ENCODE measurements at places on chromosomes 13 and 19. TPM values are rescaled to one million over a fixed set of nuclear protein-coding genes. Genes with fewer than 3 reads are reported as not detected.

DNA sequence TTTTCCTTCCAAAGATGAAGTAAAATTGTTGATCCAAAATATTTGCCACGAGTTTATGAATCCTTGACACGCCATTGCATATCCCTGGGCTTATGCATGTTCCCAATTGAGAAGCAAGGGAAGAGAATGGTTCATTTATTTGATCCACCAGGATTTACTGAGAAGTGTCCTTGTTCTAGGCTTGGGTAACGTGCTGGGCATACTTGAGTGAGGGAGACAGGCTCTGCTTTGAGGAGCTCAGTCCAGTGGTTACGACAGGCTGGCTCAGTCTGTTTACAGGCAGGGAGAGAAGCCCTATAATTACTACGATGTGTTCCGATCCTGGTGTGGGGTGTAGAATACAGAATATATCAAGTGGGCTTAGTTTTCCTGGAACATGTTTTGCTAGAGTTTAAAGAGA lies 6.3 kb upstream of the PNMA8C start:
- no peak for DNase-seq

DNA sequence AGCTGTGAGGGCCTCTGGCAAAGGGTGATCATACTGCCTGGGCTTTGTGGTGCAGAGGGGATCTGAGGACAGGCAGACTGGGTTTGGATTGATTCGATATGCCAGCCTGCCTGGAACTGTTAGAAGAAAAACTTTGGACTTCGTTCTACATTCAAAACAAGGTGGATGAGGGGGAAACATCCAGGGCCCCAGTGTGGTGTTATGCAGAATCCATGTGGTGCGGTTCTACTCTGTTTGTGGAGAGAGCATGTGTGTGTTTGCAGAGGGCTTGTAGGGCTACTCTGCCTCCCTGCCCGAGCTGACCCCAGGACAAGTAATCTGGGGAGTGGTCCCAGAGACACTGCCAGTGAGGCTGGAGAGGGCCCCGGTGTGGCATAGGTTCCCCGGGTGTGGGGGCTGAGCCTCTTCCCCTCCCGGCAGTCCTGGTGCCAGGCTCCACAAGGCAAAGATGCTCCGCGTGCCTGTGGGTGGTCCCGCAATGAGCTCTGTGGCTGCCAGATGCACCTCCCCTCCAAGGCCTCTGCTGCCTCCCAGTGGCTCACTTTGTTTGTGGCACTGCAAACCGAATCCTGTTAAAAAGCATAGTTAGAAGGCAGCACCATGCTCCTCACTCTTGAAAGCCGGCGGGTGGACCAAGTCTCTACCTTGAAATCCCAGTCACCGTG lies 22.3 kb upstream of the TFDP1 start:
- peak; percentile 73 for DNase-seq

GRCh38 chr13:63690672-63691071 lies 2275.0 kb upstream of the PCDH20 start:
- DNase-seq, result no peak

GRCh38 chr19:3585301-3586126 lies at the start of gene GIPC3:
Gene GIPC3, plus strand, starts transcription at chr19:3585478. Its CDS starts 120 bp downstream, at chr19:3585598.
- no peak for DNase-seq

- DNase-seq, result no peak
These were observed 520.1 kb upstream of the NBEA start for GRCh38 chr13:34421858-34422475.

DNA sequence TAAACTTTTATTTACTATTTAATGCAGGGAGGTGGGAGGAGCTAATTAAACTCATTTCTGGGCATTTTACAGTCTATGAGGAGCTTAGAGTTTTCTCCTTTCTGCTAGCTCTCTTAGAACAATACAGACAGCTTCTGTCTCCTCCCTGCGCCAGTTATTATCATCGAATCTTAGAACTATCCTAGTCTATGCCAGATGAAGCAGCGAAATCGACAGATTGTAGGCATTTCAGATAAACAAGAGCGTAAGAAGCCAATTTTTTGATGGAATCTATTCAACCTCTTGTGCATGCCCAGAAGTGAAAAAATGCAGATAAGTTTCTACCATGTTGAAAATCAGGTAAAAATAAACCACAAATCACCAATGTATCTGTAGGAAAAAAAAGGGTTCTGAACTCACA lies 297.1 kb downstream of the KLF12 start:
- DNase-seq, result no peak

DNA sequence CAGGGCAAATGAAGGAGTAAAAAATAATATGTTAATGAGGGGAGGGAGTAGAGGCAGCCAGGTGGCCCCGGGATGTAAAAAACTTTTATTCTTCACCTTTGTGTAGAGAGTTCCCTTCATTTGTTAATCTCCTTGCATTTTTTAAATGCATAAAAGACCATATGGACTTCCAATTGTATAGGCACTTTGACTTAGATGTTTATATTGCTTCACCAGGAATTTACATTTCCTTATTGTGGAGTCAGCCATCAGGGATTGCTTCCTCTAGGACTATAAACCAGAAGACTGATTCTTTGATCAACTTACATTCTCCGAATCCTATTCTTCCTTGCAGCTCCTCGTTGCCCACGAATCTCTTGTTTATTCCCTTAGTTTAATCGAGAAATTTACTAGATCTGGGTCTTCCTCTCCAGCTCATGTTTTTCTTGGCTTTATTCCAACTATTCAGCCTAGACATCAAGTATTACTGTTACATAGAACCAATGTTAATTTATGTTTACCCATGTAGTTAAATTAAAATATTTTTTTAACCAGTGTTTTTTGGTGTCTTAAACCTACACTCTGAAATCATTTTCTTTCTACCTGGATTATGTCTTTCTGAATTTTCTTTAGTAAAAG lies 1187.0 kb upstream of the SLC10A2 start:
- peak; percentile 4 for DNase-seq

- peak; percentile 43 for DNase-seq
These were observed 4.0 kb downstream of the PTBP1 start for GRCh38 chr19:801030-801860.

GRCh38 chr13:114136576-114136975 lies 4.2 kb upstream of the RASA3 start:
- DNase-seq, result no peak

- no peak for DNase-seq
These were observed 6.6 kb upstream of the PDX1 start for GRCh38 chr13:27913160-27913559.

GRCh38 chr13:98490866-98491265 lies 86.0 kb downstream of the STK24 start:
- no peak for DNase-seq

DNA sequence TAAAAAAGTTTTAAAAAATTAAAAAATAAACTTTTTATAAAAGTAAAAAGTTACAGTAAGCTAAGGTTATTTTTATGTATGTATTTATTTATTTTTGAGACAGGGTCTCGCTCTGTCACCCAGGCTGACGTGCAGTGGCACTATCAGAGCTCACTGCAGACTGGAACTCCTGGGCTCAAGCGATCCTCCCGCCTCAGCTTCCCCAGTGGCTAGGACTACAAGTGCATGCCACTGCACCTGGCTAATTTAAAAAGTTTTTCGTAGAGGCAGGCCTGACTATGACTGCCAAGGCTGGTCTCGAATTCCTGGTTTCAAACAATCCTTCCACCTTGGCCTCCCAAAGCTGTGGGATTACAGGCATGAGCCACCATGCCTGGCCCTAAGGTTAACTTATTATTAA lies 64.1 kb downstream of the CDADC1 start:
- no peak for DNase-seq

DNA sequence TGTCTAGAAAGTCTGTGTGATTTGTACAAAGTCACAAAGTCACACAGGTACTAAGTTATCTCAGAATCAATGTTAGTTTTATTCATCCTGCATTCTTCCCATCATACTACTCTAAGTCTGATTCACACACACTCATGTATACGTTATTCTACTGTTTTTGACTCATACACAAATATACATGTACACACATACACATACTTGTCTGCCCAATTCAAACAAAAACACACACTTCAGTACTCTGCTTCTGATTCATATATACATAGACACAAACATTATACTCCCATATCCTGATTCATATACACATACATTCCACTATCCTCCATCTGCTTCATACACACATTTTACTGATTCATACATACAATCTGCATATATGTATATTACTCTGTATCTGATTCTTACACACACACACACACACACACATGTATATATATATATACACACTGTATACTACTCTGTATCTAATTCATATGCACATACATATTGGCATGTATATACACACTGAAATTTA lies 69.3 kb downstream of the KLF12 start:
- DNase-seq, result no peak

DNA sequence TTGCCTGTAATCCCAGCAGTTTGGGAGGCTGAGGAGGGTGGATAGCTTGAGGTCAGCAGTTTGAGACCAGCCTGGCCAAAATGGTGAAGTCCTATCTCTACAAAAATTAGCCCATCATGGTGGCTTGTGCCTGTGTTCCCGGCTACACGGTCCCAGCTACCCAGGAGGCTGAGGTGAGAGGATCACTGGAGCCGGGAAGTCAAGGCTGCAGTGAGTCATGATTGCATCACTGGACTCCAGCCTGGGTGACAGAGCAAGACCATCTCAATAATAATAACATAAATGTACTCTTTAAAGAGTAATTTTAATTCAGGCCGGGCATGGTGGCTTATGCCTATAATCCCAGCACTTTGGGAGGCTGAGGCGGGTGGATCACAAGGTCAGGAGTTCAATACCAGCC lies 38.7 kb downstream of the SKA3 start:
- peak; percentile 37 for DNase-seq

GRCh38 chr19:15469513-15470297 lies 5.4 kb upstream of the RASAL3 start:
- no peak for DNase-seq

GRCh38 chr13:43221611-43222010 lies 198.2 kb downstream of the DNAJC15 start:
- no peak for DNase-seq

GRCh38 chr19:5484398-5485285 lies 29.4 kb downstream of the ZNRF4 start:
- DNase-seq, result peak; percentile 9

GRCh38 chr19:50187937-50188336 lies 15.5 kb upstream of the MYH14 start:
- no peak for DNase-seq

DNA sequence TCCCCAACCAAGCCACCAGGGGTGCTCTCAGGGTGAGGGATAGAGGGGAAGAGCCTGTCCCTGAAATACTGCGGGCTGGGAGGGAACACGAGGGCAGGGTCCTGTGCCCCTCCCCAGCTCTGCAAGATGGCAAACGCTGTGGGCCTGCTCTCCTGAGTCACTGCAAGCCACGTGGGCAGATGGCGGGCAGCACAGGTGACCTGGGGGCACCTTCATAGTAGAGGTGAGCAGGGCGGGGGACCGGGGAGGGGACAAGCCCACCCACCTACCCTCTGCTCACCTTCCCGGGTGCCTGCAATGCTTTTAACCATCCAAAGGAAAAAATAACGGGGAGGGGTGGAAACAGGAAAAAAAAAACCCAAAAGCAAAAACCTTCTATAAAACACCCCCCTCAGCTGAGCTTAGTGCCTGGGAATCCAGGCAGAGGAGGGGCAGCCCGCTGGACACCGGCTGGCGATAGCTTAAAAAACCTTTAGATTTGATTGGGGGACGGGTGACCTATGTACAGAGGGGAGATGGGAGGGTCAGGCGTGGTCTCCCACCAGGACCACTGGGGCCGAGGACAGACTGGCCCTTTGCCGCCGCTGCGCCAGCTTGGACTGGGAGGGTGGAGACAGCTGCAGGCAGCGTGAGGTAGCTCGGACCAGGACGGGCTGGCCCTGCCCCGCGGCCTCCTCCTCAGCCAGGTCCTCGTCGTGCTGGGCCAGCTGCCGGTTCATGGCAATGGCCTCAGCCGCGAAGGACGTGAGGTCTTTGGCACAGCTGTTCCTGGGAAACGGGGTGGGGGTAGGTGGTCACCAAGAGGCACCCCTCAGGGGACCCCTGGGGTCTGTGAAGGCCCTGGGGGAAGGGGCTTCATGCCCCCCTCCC lies 11.7 kb downstream of the MKNK2 start:
- DNase-seq, result no peak

DNA sequence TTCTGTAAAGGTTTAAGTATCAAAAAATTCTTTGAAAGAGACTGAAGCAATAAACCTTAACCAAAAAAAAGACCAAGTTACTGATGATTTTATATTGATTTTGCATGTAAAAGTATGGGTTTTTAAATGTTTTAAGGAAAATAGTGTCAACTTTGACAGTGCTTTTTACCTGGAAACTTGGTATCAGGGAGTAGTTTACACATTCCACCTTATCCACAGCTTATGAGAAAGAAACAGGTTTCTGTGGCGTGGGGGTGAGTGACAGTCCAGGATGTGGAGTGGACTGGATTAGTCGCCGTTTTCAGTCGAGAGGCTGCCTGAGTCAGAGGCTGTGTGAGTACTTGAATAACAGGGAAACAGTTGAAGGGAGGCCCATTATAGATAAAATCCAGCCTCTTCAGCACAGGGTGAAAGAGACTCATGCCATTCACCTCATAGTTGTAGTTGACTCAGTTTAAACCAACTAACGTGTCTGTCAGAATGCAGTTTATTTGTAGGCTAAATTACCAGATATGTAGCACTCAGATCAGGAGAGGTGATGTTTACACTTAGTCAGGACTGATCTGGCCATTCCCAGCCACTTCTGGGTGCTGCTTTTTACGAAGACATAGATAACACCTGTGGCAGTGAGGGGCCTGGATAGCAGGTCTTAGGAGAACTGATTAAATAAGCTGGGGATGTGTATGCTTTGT lies 595 bp upstream of the GPR183 start:
- DNase-seq, result peak; percentile 44

- no peak for DNase-seq
These were observed 532.5 kb upstream of the SLC10A2 start for GRCh38 chr13:103598671-103599070.

- no peak for DNase-seq
These were observed 185.4 kb downstream of the KDM4B start for GRCh38 chr19:5154129-5154798.

- DNase-seq, result peak; percentile 67
These were observed 935 bp downstream of the ARID3A start for GRCh38 chr19:926589-927350.

GRCh38 chr19:5048091-5048726 lies 79.3 kb downstream of the KDM4B start:
- peak; percentile 72 for DNase-seq

FCAR gene
- polyA plus RNA-seq, result not detected

SMAD9 gene
- 3.5 TPM for polyA plus RNA-seq

CCNE1 gene
- polyA plus RNA-seq, result 5.3 TPM

TNFSF9 gene
- 0.40 TPM for polyA plus RNA-seq

MAP4K1 gene
- polyA plus RNA-seq, result 0.09 TPM

TDRD12 gene
- polyA plus RNA-seq, result not detected

UBE2L5 gene
- polyA plus RNA-seq, result 0.17 TPM

PTGER1 gene
- 2.3 TPM for polyA plus RNA-seq

CABP5 gene
- polyA plus RNA-seq, result not detected

NLRP13 gene
- polyA plus RNA-seq, result not detected

CASP14 gene
- polyA plus RNA-seq, result not detected

DLL3 gene
- polyA plus RNA-seq, result 0.08 TPM

ADAMTSL5 gene
- 4.7 TPM for polyA plus RNA-seq
